H1 (cell line): ENCODE measurements at places on chromosomes 2 and 18. TPM values are rescaled to one million over a fixed set of nuclear protein-coding genes. Genes with fewer than 3 reads are reported as not detected.

Gene ANO7
- 6.5 and 6.9 TPM in 2 replicates for total RNA-seq

Gene NAB1
- 28.2 and 28.6 TPM in 2 replicates for total RNA-seq

Gene RAMP1
- total RNA-seq, result 0.65 and 2.0 TPM in 2 replicates

Gene COLEC12
- 2.2 and 2.3 TPM in 2 replicates for total RNA-seq
